Stimulated activated CD8-positive, alpha-beta memory T cell treated with anti-CD3 and anti-CD28 coated beads, Interleukin-2, amount 100 ng/mL, for 1 hour (primary cell): ENCODE measurements at places on chromosomes 3 and 15.

- no peak for DNase-seq
Measured at GRCh38 chr3:28399206-28399605, 50.6 kb upstream of the AZI2 start.

DNA sequence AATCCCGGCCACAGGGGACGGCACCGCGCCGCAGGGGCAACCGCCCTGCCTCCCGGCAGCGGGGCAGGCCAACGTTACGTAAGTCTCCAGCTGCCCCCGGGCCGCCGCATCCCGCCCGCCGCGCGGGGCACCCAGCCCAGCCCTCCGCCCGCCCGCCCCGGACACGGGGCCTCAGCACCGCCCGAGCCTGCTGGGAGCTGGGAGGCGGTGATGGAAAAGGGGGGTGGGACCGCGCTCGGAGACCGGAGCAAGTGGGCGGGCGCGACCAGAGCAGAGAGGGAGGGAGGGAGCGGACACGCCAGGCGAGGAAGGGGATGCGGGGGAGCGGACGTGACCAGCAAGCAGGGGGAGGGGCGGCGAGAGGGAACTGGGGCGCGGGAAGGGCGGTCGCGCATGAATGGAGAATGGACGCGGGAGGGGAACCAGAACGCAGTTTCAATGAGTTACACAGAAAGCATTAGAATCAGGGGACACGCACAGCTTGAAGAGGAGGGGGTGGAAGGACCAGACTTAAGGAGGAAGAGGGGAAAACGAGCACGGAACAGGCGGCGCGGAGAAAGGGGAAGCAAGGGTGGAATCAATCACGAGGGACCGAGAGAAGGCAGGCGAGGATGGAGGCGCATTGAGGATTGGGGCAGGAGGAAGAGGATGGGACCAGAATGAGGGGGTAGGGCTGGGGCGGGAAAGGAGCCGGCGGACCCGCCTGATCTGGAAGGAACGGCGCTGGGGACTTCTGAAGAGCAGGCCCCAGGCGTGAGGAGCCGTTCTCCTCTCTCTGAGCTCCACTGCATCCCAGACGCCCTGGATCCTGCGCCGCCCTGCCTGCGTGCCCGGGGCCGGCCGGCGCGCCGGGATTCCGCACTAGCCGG, 559 bp downstream of the PKM start:
- DNase-seq = peak; percentile 52

DNA sequence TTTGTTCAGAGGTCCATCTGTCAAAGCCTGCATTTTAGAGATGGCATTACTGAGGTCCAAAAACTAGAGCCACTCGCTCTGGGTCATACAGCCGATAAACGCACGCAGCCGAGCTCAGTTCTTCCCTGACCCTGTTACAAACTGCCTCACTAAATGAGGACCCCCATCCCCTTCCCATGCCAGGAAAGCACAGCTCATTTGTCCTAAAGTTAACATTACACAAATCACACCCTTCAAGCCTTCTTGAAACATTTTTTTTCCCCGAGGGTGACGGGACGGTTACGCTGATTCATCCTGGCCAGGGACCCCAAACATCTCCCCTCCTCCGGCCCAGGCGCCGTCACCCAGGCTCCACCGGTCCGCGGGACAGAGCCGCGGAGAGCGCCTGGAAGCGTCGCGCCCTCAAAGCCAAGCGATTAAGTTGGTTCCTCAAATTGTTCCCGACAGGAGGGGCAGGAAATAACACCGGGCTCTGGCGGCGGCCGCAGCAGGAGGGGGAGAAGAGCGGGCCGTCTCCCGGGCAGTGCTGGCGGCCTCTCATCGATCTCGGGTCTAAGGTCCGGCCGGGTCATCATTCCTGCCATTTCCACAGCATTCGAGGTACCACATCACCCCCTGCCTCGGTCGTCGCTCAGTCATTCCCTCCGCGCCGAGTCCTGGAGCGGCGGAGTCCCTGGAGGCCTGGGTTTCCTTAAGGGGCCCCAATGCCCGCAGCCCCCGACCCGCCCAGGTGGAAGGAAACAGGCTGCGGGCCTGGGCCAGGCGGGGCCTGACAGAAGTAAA, 619 bp upstream of the CMTM8 start:
- DNase-seq = no peak

- no peak for DNase-seq
Measured at GRCh38 chr3:48989126-48989795, 780 bp upstream of the P4HTM start.

DNA sequence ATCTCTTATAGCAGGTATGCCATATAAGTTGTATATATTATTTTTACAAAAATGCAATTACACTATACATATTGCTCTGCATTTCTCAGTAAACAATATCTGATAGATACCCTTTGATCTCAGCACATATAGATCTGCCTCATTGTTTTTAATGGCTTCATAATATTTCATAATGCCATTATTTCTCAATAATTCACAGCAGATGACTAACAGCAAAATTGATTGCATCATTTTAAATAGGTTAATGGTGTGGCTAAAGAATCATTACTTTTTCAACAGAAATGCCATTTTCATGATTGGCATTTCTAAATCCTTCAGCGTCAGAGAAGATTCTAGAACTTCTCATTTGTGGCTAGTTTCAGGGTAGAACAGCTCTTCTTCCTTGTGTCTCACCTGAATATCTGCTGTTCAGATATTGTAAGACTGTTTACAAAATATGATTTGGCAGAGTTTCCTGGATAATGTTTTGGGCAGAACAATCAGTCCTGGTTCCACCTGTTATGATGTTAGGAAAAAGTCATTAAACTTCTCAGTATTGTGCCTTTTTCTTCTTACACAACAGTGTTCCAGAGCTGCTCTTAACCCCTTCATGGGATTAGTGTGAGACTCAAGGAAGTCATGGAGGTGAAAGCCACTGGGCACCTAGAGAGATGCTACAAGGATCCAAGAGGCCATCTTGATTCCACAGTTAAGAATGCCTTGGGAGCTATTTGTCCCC, 397.6 kb upstream of the THBS1 start:
- DNase-seq = no peak

- no peak for DNase-seq
Measured at GRCh38 chr15:56454836-56455235, 10.1 kb downstream of the MNS1 start.

DNA sequence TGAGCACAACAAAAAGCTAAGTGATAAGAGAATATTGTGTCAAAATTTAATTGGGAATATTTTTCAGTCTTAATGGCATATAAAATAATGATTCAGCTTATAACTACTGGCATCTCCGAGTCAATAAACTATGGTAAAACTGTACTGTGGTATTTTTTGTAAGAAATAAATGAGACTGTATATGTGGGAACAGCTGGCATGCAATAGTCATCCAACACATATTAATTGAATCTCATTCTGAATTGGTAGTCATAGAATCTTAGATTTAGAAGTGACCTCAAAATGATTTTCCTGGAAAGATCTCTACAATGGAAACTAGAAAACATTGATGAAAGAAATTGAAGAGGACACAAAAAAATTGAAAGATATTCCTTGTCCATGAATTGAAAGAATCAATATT, 133.4 kb upstream of the SLC7A14 start:
- no peak for DNase-seq

DNA sequence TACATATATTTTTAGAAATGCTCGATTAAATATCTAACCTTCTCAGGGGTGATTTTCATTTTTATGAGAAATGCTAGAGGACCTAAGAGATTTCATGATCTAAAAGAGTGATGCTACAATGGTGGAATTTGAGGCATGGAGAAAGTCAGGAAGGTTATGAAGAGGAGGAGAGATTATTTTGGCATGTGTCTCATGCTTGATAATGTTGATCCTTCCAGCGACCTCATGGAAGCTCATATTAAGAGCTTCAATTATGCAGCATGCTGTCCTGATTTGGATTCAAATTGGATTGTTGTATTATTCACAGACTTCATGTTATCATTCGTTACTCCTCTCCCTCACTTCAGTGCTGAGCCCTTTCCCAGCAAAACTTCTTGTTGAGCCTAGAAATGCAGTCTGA, 112.5 kb downstream of the RAP2B start:
- DNase-seq = no peak

DNA sequence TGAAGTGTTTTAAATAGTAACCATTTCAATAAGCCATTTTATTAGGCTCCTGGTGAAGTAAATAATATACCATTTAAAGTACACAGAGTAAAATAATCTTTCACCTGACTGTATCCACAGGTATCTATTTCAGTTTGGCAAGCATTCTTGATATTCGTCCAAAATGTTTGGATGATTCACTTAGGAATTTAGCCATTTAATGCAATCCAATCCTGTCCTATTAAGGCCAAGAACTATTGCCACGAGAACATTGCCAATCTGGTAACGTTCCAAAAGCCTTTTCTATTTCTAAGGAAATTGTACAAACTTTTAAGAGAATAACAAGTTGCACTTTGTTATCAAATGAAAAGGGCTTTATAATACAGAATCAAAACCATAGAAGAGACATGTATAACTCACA, 209.8 kb upstream of the THRB start:
- no peak for DNase-seq

- no peak for DNase-seq
Measured at GRCh38 chr15:80188251-80188650, 35.5 kb downstream of the FAH start.

GRCh38 chr15:34795267-34796081, at the start of gene ACTC1:
ACTC1 (minus strand) TSS chr15:34795549; CDS start chr15:34794808, 741 bp downstream.
- no peak for DNase-seq
